ENCODE measurements at places on chromosomes 12 and 14.
A peak's percentile ranks its signal among the peaks of the same experiment; 100 is the strongest.

- peak; percentile 73 for DNase-seq
These were observed at the start of gene RNF212B for GRCh38 chr14:23237772-23238594. TSS of gene RNF212B (plus strand) at chr14:23237936. CDS start at chr14:23240346, 2,410 bp downstream.

- no peak for DNase-seq
These were observed 434.0 kb upstream of the RGS6 start for GRCh38 chr14:71498212-71498611.

- no peak for DNase-seq
These were observed 3.4 kb upstream of the DYRK2 start for GRCh38 chr12:67645126-67645525.

DNA sequence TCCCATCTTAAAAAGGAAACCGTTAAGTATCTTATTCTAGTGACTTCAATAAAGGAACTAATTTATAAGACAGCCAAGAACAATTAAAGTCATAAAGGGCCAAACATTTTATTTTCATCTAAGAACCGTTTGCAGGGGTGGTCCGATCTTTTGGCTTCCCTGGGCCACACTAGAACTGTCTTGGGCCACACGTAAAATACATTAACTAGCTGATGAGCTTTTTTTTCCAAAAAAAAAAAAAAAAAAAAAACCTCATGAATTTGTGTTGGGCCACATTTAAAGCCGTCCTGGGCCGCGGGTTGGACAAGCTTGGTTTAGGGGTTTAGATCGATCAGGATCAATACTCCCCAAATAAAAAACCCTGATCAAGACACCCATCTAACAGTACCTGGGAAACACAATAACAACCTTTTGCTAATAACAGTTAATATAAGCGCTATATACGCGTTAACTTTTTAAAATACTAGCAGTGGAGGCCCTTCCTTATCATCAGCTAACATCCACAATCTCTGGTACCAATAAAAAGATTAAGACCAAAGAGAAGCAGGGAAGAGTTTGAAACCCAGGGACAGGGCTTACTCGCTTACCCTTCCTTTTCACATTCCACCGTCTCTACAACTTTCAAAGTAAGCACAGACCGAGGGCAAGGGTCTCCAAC, 1.1 kb downstream of the NAP1L1 start:
- no peak for DNase-seq

DNA sequence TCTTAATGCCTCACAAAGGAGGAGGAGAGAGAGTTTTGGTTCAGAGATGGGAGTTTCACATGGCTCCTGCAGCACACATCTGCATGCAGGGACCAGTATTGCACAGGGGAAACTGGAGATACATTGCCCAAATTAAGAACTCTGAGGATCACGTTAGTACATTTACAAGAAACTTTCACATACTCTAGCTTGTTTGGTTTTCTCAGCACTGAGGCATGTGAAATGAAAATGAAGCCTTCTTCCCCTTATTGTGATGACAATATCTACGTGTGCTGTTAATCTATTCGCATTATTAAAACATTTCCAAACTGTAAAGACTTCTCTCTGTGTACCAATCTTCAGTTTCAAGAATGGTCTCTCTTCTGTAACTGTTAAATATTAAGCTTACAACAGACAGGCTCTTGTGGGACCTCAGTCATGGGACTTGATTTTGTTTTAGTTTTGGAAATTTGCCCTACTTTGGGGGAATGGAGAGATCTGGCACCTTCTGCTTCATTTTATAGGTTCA, 124.7 kb downstream of the DAAM1 start:
- no peak for DNase-seq

DNA sequence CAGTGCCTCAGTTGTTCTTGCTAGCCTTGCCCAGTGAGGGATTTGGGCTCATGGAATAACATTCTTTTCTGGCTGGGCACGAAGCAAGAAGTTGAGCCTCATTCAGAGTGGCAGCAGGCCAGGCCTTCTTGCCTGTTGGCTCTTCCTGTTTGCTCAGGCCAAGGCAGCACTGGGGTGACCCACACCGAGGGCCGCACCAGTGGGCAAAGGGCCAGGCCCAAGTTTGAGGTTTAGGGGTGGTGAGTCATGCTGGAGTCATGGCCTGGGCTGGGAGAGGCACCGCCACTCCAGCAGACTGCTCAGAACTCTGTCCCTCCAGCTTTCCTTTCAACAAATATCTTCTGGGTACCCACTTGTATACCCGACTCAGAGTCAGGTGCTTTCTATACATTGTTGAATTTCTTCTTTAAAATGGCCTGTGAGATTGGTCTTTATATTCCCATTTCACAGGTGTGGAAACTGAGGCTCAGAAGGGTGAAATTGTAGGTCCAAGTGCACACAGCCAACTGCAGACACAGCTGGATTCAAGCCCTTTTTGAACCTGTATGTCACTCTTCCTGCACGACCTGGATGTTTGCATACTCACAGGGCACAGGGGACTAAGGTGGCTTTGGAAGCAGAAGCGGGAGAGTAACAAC, 279.4 kb downstream of the FOXN3 start:
- DNase-seq, result peak; percentile 74

GRCh38 chr12:9323144-9323681, 115.0 kb upstream of the PZP start:
- no peak for DNase-seq

- DNase-seq, result no peak
These were observed 536.3 kb downstream of the TMEM121 start for GRCh38 chr14:106062502-106063272.

DNA sequence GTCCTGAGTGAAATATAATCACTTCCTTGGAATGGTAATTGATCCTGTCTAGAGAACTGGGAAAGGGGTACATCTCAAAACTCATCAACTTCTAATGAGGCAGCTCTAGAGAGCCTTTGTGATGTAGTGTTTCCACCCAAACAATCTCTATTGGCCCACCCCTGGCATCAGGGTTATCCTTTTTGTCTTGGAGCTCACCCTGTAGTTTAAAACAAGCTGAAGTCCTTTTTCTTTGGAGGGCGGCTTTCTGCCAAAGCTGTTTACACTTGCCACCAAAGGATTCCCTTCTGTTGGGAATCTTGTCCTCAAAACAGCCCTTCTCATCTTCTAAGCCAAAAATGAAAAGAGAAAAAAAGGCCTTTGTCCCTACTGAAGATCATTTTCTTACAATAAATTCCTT, 60.6 kb upstream of the GTF2A1 start:
- no peak for DNase-seq

DNA sequence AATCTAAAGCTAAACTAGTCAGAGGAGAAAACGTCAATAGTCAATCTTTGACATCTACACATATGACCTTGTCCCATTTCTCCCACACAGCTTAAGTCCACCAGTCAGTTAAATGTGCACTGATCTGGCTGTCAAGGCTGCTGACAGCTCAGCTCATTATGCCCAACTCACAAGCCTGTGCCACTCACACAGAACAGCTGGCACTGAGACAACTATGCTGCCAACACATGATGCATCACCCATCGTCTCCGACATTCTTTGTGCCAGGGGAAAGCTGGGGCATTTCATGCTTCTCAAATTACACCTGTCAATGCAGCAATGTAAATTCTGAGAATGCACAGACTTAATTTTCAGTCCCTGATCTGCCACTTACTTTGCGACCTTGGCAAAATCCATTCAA, 25.3 kb downstream of the GNS start:
- no peak for DNase-seq

GRCh38 chr12:2811801-2812200, 667 bp upstream of the ITFG2 start:
- DNase-seq, result no peak

GRCh38 chr14:41490323-41490722, 116.4 kb upstream of the LRFN5 start:
- peak; percentile 1 for DNase-seq

All from NB4 (cell line).